C1 segment of cervical spinal cord (tissue), 14 donors: ENCODE measurements at places on chromosomes 13 and 19.

- DNase-seq, result peak; percentile 46
These were observed 653 bp downstream of the MVB12A start for GRCh38 chr19:17420475-17420924.

- no peak for DNase-seq
These were observed 3.7 kb upstream of the SOX21 start for GRCh38 chr13:94716016-94716415.

DNA sequence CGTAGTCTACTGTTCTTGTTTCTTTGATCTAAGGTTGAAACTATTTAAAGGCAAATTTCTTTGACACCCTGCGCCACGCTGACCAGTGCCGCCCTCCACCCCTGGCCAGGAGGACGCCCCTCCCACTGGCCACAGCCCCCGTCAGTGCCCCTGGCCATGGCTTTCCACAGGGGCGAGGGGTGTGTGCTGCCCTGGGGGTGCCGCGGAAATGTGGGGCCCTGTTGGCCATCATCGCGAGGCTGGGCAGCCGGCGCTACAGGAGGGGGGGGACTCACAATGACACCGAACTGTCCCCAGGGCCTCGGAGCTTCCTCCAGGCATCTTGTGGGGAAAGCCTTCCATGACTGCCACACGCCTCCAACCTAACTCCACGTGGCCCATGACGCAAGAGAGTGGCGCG is 10.9 kb downstream of the SHC2 start:
- no peak for DNase-seq

GRCh38 chr13:30004204-30004603 is 153.8 kb upstream of the UBL3 start:
- DNase-seq, result no peak

GRCh38 chr19:8212212-8212611 is 3.0 kb downstream of the CERS4 start:
- no peak for DNase-seq

DNA sequence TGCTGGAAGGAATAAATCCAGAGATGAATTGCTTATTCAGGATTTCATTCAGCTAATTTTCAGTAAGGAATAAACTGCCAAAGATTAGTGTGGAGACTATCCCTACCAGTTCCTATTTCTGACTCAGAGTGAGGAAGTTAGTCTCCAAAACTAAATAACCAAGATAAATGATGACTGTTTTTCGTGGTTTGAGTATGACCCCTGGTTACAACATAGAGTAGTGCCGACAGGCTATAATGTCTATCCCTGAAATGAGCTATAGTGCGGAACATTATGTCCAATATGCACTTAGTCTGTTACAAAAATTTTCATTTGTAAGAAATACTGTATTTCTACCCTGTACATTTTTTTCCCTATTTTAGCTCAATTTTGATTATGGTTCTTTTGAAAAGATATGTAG is 51.4 kb downstream of the NBEA start:
- no peak for DNase-seq

DNA sequence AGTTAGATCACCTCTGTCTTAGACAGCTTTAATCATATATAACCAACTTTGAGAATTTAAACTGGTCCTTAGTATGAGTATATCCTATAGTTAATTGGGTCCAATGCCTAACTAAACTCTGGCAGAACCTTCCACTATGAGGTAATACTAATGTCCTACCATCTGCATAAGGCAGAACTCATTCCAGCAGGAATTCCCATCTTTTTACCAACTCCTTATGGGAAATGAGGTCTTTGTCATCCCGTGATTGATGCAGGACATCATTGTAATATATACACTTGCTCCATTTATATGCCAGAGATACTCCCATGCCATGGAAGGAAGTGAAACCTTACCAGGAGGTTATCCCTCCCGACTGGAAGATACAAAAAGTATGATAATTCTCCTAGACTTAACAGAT is 2.8 kb downstream of the KCTD4 start:
- DNase-seq, result no peak

DNA sequence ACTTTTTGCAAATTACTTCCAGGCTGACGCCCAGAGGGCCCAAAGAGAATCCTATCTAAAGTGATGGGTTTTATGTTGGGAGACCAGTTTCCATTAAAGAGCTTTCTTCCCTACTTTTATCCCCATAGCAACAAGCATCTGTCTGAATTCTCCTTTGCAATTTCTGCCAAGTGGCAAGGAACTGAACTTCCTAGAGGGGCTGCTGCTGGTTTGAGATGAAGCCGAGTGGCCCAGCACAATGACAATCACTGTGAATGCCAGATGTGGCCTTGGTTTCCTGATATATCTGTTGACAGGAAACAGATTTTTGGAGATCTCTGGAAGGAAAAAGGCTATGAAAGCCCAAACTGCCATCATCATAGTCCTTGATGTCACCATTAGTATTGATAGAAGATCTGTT is 198.6 kb downstream of the OXGR1 start:
- DNase-seq, result no peak

DNA sequence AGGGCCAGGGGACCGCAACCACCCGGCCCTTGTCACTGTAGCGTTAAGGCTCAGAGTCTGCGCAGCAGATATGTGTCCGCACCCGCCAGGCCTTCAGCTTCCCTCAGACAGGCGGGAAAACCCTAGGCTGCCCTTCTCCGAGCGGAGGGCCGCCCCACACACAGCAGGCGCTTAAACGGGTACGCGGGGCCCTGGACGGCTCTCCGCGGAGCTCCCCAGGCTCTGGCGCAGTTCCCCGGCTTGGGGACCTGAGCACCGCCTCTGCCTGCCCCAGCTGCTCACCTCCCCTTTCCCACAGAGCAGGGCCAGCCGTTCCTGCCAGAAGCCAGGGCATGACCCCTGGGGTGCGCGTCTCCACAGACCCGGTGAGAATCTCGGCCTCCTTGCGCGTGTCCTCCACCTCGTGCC is 593 bp downstream of the ZNF135 start:
- no peak for DNase-seq
